ENCODE measurements at places on chromosomes 7 and 10.

- DNase-seq, result no peak
These were observed 116.4 kb downstream of the C10orf105 start for GRCh38 chr10:71603150-71603549.

DNA sequence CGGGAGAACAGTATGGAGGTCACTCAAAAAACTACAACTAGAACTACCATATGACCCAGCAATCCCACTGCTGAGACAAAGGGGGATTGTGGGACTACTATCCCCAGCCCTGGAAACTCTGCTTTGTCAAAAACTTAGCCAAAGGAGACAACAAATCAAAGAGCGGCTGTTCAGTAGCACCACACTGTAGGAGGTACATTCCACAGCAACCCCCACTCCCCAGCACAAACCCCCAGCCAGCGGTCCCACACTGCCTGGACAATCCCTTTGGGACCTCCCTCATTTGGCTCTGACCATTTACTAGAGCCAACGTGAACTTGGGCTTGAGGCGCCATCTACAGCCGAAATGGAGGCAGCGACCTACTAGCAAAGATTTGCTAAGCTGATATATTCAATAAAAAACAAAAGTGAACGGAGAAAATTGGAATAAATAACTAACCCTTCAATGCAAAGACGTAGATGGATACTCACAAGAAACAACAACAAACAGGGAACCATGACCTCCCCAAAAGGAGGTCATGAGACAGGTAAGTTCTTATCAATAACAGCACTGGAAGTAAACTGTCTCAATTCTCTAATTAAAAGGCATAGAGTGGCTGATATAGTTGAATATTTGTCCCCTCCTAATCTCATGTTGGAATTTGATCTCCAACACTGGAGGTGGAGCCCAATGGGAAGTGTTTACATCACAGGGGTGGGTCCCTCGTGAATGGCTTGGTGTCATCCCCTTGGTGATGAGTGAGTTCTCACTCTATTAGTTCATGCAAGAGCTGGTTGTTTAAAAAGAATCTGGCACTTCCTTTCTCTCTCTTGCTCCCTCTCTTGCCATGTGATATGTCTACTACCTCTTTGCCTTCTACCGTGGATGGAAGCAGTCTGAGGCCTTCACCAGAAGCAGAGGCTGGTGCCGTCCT lies 119.0 kb upstream of the KCNMA1 start:
- DNase-seq, result peak; percentile 54

- no peak for DNase-seq
These were observed 54.3 kb downstream of the ASB13 start for GRCh38 chr10:5611899-5612680.

DNA sequence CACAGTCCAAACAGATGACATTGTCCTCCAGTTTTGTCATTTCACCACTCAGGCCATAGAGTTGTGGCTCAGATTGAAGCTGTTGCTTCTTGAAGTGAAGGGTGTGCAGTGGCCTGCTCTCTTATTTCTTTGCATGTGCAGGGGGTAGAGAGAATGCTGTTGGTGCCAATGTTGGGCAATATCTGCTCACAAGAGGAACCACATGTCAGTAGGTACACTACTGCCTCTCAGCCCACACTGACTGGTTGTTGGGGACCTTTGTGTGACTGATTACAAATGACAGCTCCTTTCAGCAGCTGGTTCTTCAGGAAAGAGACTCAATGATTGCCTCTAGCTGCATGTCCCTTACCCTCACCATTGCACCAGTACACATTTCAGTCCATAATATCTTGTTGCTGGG lies 21.9 kb upstream of the SFTPA1 start:
- no peak for DNase-seq

DNA sequence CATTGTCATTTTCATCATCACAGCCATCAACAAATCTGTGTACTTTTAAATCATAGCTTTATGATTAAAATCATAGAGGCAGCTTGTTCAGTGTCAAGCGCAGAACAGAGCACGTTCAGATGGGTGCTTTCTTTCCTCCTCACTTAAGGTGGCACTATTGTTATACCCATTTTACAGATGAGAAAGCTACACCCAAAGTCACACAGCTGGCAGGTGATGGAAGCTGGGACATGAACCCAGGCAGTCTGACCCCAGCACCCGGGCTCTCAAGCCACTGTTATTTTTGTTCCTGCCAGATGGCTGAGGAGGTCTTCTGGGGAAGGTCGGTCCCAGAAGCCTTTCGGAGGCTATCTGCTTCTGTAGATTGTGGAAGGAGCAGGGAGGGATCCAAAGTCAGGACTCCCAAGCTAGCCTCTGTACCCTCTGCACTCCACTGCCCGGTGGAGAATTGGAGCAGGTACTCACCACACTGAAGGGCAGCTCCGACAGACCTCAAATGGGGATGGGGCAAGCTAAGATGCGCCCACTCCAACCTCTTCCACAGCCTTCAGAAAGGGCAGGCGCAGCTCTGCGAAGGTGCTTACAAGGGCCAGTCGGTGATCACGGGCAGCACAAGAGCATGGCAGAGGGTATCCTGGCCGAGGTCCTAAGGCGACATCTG lies 610 bp downstream of the AVPI1 start:
- no peak for DNase-seq

DNA sequence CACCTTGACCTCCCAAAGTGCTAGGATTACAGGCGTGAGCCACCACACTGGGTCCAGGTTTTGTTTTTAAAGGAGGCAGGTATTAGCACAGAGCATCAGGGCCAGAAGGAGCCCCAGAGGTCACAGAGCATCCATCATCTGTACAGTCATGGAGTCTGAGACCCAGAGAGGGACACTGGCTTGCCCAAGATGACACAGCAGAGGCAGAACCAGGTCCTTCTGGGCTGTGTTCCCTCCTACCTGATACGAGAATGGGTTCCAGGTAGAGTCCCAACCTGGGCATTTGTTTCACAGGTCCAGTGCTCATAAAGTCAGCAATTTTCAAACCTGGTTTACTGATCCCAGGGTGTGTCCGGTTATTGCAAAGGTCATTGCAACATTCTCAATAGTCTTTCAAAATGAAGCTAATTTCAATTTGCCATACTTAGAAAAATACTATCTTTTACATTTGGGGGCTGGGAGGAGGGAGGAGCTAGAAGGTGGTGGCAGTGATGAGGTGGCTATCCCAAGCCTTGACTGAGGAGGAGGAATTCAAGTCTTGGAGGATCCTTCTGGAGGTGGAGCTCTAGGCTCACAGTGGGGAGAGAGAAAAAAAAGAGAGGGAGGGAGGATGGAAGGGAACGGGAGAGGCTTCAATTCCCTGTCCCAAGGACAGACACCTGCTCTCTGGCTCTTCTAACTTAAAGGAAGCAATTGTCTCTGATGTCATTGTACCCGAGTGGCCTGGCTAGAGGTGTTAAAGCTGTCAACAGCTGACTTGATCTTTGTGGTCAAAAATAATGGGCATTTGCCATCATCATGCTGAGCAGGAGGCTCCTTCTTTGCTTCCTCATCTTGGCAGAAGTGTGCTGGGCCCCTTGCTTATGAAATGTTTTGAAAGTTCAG lies 8.1 kb downstream of the MXI1 start:
- no peak for DNase-seq

DNA sequence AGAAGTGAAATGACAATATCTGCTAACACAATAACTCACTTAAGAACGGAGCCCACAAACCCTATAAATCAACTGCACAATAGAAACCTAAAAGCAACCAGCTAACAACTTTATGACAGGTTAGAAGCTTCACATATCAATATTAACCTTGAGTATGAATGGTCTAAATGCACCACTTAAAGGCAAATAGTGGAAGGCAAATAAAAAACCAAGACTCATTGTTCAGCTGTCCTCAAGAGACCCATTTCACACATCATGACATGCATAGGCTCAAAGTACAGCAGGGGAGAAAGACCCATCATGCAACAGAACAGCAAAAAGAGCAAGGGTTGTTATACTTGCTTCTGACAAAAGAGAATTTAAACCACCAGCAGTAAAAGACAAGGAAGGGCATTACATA lies 46.8 kb downstream of the CDC14C start:
- no peak for DNase-seq

DNA sequence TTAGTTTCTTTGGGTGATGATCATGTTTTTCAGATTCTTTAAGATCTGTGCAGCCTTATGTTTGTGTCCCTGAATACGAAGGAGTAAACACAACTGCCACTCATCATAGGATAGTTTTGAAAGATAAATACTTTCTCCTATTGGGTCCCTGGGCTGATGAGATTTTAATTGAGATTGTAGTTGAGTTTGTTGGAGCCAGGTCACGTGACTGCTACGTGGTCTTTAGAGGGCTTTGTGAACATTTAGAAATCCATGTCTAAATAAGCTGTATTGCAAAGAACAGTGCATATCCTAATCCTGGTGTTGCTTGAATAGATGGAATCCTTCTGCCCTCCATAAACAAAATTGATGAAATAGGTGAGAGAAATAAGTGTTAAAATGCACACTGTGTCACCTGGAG lies 17.4 kb upstream of the ZNF716 start:
- DNase-seq, result no peak

DNA sequence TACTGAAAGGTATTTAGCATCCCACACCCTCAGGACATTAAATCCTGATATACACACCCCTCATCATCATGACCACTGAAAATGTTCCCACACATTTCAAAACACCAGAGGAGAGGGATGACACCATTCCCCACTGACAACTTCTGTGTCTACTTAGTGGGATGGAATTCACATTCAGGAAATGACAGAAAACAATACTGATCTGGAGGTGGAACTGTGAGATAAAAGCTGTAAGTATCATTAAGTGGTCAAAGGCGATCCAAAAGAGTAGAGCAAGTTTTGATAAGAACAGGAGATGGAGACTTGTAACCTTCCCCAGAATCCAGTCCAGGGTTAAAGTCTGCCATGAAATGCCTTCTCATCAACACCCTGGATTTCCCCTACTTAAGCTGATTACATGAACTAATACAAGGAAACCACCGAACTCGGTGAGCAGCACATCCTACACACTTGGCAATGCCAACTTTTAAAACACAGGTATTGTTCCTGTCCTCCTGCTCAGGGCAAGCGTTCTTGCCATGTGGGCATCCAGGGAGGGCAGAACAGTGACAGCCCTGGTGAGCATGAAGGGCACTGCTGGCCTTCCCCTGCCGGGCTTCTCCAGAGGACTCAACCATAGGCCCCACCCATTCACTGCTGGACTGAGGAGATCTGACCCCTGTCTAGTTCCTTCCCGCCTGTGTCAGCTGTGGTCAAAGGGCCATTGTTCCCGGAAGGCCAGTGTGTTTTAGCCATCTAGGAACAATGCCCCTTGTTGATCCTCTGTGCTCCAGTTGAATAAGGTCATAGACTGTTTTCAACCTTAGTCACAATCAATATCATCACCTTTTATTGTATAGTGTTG lies 85.0 kb downstream of the SGMS1 start:
- peak; percentile 80 for DNase-seq

GRCh38 chr7:50659329-50659965 lies 94.2 kb upstream of the DDC start:
- DNase-seq, result no peak

DNA sequence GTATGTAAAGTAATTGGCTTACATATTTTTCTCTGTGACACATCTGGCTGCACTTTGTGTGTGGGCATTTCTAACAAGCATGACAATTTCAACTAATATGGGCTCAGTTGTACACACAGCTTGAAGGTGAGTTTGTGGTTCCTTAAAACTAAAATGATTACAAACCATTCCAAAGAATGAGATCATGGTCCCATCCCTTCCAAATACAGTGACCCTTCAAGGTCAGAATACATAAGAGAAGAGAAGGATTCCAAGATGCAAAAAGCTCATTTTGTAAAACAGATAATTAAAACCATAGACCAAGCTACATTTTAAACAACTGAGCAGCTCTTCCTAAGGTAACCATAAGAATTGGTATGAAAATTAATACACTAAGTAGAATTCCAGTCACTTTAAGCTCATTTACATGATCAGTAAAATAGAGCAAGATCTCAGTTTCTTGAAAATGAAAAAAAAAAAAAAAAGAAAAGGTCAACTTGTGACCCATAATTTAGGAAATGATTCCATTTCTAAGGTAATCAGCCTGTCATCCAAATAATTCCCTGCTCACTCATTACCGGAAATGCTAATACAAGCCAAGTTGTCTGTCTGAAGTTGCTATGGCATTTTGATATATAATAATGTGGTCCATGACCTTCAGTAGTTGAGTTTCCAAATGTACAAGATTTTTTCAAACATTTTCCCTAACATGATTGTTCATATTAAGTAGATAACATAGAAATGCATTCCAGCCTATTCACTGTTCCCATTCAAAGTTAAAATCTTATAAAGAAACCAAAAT lies 688.5 kb downstream of the PARD3 start:
- no peak for DNase-seq

DNA sequence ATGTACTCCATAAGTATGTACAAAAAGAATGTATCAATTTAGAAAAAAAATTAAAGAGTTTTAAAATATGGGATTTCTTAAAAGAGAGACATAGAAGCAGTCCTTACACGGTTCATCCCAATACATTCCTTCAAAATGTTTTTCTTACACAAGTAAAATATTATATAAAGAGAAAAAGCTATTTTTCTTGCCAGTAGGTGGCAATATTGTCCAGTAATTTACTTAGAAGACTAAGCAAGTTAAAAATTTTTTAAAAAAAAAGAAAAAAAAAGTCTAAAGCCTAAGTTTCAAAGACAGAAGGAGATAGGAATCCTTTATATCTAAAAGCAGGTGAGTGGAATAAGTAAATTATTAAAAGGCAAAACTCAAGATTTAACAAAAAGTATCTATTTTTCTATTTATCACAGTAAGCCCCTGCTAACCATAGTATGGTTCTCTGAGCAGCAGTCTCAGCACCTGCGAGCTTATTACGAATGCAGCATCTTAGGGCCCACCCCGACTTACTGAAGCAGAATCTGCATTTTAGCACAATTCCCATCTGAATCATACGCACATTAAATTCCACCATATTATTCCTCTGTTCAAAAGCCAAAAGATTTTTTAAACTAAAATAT lies 240.6 kb downstream of the DGKI start:
- no peak for DNase-seq

DNA sequence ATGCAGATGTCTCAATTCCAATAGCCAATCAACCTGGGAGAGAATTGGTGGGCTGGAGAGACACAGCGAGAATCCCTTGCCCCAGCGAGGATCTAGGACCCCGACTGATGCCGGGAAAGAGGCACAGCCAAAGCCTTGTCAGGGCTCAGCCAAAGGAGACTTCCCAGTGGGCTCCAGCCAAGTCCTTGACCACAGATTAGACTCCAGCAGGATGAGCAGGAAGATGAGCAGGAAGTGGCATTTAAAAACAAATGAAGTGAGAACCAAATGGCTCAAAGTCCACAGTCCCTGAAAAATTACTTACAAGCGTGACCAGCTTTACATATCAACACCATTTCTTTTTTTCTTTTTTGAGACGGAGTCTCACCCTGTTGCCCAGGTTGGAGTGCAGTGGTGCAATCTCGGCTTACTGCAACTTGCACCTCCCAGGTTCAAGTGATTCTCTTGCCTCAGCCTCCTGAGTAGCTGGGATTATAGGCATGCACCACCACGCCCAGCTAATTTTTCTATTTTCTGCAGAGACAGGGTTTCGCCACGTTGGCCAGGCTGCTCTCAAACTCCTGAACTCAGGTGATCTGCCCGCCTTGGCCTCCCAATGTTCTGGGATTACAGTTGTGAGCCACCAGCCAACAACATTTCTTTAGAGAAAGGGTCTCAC lies 40.2 kb downstream of the CTBP2 start:
- no peak for DNase-seq

GRCh38 chr10:15781381-15781960 lies 61.7 kb upstream of the ITGA8 start:
- no peak for DNase-seq

Measured in dorsolateral prefrontal cortex (tissue), 122 donors.